ENCODE measurements at places on chromosomes 13 and 19.
A peak's percentile ranks its signal among the peaks of the same experiment; 100 is the strongest.

DNA sequence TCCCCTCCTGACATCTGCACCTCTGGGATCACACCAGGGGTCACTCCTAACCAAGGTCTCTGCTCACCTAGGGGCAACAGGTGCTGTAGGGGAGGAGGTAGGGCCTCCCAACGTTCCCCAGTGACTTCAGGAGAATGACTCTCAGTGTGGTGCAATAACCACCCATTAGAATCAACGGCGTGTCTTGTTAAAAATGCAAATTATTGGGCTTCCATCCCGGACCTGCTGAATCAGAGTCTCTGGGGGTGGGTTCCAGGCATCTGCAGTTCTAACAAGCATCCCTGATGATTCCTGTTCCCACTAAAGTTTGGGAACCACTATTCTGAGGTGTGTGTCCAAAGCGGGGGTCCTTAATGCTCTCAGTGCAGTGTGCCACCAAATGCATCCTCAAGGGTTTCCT, 84.6 kb downstream of the CRYL1 start:
- no peak for DNase-seq

GRCh38 chr19:45939792-45940514, 25.4 kb upstream of the NANOS2 start:
- DNase-seq = no peak

DNA sequence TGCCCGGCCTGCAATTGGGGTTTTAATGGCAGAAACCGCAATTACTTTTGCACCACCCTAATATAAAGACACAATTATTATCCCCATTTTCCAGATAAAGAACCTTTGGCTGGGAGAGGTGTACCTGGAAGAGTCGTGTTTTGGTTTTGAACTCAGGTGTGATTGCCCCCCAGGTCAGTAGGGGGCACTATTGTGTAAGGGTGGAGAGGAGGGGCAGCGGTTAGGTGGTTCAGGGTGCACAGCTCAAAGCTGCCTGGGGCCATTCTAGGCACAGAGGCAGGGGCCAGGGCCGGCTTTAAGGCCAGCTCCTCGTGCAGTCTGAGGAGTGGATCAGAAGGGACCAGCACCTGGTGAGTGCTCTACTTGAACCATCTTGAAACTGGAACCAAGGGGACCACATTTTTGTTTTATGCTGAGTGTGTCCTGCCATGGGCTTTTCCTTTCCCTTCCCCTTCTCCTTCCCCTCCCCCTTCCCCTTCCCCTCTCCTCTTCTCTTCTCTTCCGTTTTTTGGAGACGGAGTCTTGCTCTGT, 5.8 kb upstream of the FCGRT start:
- DNase-seq = peak; percentile 68

- DNase-seq = no peak
Measured at GRCh38 chr19:33441277-33441699, 67.8 kb downstream of the CEBPG start.

GRCh38 chr19:18433735-18434398, 4.1 kb downstream of the ISYNA1 start:
- no peak for DNase-seq

- no peak for DNase-seq
Measured at GRCh38 chr13:113901642-113902041, 37.8 kb upstream of the GAS6 start.

GRCh38 chr13:99123101-99124045, 77.3 kb upstream of the UBAC2 start:
- DNase-seq = peak; percentile 15

- no peak for DNase-seq
Measured at GRCh38 chr13:103349211-103349980, 283.2 kb upstream of the SLC10A2 start.

- no peak for DNase-seq
Measured at GRCh38 chr13:111659219-111659775, 338.9 kb downstream of the TEX29 start.

GRCh38 chr13:80036845-80037504, 304.0 kb downstream of the SPRY2 start:
- no peak for DNase-seq

DNA sequence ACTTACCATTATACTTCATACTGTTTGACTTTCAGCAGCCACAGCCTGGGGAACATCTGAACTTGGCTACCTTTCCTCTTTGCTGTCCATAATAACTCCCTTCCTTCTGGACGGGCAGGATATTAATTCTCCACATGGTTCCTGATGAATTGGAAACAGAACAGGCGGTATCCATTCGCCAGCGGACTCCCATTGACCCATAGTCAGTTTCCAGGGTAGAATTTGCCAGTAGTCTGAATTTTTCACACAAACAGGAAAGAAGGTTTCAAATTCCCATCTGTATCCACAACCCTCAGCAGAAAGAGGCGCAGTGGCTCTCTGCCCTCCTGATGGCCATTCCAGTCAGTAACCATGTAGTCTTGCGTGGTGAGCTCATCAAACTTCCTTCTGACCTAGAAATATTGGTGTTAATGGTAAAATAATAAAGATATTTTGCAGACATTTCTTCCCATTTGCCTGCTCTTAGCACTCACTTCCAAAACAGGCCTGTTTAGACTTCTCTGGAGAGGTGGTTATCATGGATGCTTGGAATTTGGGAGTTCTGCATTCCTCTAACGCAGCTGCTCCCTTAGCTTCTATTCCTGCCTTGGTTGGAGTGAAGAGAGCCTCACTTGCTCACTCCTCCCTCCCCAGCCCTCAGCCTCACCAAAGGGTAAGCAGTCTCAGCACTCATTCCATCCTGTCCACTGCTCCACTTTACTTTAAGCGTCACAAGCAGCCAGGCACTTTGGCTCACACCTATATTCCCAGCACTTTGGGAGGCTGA, 75.0 kb upstream of the OXGR1 start:
- no peak for DNase-seq

DNA sequence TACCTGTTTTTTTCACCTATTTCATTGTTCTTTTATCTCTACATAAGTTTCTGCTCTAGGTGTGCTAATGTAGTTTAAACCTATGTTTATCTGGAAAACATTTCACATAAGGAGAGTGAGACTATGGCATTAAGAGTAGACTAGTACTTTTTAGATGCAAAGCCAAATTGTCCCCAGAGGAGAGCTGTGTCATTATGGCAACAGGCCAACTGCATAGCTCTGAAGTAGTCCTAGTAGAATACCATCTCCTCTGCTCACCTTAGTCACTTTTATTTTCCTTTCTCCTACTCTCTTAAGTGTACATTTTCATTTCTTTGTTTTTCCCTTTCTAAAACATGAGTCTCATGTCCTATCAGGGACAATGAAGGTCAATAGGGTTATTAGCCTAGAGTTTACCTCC, 123.1 kb downstream of the ITGBL1 start:
- no peak for DNase-seq

DNA sequence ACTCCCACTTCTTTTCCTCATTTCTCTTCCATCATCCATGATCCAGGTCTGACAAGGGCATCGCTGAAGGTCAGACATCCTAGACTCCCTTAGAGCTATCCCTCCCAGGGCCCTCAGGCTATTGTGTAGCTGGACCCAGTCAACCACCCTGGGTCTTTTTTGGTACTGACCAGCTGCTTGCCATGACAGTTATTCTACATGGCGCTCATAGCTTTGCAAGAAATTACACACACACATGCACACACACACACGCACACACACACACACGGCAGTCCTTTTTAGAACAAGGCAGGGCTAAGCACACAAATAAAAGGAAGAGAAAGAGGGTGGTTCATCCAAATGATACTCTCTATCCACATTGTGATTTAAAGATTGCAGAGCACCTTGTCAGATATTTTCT, 18.3 kb downstream of the SIAH3 start:
- DNase-seq = no peak

- peak; percentile 56 for DNase-seq
Measured at GRCh38 chr19:3359015-3359918, 7.1 kb upstream of the NFIC start.

DNA sequence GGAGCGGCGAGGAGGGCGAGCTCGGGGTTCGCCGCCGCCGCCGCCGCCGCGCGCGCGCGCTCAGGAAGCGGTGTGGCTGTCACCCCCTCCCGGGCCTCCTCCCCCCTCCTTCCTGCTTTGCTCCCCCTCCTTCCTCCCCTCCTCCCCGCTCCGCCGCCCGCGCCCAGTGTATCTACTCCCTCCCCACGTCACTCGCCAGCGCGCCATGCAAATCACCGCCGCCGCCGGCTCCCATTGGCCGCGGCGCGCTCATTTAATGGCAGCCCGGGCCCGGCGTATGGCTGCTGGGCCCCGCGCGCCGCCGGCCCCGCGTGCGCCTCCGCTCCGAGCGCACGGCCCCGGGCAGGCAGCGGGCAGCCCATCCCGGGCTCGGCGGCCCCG, 335 bp upstream of the SOX1 start:
- peak; percentile 18 for DNase-seq

DNA sequence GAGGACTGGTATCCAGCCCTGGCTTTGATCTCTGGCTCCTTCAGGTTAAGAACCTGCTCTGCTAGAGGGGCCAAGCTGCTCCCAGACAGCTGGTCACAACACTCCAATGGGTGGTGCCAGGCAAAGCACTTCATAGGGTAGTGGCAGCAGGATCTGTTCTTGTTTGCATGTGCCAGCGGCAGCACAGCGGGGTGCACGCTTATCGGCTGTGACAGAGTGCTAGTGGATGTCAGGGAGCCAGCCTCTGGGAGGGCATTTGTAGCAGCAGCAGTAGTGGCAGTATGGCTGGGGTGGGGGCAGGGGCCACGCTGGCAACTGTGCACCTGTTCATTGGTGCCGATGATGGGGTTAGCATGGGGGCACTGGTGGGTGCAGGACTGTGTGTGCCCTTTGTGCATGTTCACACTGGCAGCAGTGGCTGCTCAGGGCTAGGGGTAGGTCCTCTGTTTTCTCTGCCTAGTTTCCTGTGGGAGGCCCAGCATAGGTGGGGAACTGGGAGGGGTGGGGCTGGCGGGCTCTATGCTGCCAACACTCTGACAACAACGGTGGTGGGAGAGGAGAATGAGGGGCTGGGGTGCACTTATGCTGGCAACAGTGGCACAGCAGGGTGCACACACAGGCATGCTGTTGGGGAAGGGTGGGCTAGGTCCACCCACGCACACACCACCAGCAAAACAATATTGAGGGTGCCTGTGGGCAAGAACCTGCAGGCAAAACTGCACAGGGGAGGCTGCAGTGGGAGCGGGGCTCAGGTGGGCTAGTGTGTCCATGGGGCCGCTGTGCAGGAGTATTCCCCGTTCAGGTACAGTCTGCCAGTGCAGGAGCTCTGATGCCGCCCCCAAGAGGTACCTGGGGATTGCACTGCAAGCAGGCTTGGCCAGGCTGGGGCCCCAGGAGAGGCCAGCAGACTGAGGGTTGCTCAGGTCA, 19.3 kb downstream of the AP1M1 start:
- no peak for DNase-seq

GRCh38 chr13:28753946-28754345, 35.2 kb upstream of the SLC46A3 start:
- DNase-seq = no peak

DNA sequence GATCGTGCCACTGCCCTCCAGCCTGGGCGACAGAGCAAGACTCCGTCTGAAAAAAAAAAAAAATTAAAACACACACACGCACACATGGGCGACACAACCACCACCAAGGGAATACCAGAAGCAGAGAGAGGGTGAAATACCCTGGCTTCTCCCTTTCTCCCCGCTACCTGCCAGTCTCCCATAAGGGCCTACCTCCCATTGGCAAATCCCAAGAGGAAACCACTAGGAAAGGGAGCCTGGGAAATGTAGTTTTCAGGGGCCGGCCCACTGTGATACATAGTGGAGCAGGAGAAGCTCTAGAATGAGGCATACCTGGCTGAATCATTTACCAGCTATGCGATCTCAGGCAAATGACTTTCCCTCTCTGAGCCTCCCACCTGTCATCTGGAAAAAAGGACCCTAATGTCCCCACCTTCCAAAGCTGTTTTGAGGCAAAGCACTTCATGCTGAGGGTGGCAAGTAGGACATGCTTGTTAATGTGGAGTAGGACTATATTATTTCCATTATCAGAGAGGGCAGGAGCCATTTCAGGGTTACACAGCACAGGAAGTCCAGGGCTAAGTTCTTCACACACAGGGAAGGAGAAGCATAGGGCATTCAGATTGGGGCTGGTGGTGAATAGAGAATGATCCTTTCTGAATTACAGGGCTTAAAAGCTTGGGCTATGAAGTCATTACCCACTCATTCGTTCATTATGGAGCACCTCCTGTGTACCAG, 14.3 kb upstream of the HNRNPUL1 start:
- DNase-seq = no peak

GRCh38 chr13:36418022-36418805, 14.1 kb upstream of the CCNA1 start:
- DNase-seq = peak; percentile 77

DNA sequence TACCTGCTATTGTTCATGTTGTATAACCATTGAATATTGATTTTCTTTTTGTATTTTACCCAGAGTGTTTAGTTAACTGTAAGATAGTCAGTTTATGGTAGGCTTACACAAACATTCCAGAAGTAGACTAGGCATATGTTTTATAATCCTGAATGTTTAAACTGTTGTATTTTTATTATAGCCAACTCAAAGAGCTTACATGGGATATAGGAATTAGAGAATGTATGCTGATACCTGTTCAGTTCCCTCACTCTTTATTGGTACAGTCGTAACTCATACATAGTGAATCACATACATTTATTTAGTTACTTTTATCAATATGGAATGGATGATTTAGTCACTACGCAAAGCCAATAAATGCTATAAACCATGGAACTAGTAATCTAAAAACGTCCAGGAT, 657.9 kb downstream of the SLITRK5 start:
- no peak for DNase-seq

GRCh38 chr13:74795526-74795925, 661.3 kb upstream of the KLF12 start:
- no peak for DNase-seq

GRCh38 chr19:36110487-36111199, at the start of gene OVOL3:
Gene OVOL3, plus strand, starts transcription at chr19:36111143. Its CDS starts 60 bp downstream, at chr19:36111203.
- no peak for DNase-seq

DNA sequence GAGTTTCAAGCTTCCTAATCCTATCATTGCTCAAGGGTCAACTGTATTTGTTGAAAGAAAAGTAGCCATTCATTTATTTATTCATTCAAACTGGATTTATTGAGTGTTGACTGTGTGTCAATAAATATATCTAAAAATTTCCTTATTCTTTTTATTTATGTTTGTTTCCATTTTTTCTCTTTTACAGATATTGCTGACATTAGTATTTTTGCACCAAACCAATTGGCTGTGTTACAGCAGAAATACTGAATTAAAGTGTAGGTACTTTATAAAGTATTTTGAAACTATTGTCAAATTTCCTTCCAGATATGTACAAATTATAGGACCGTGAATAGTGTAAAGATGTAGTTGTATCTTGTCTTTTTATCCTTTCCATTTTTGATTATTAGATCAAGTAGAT, 692.0 kb upstream of the SLC10A2 start:
- no peak for DNase-seq

- peak; percentile 95 for DNase-seq
Measured at GRCh38 chr19:55086730-55087541, 11.3 kb downstream of the EPS8L1 start.
